ENCODE measurements at places on chromosomes 6 and 20. TPM values are rescaled to one million over a fixed set of nuclear protein-coding genes. Genes with fewer than 3 reads are reported as not detected.

The SIGLEC1 gene
- not detected for total RNA-seq

The APOM gene
- 3.0 TPM for total RNA-seq

The GMEB2 gene
- 17.4 TPM for total RNA-seq

The ESR1 gene
- 0.23 TPM for total RNA-seq

The RGS17 gene
- total RNA-seq: not detected

The SEMG1 gene
- not detected for total RNA-seq

The SLC17A2 gene
- total RNA-seq: not detected

The TRIM38 gene
- total RNA-seq: 24.9 TPM

The FAM209B gene
- 1.5 TPM for total RNA-seq

The RTN4IP1 gene
- 8.7 TPM for total RNA-seq

The FNDC11 gene
- total RNA-seq: 0.66 TPM

The MUC21 gene
- not detected for total RNA-seq

The FILIP1 gene
- total RNA-seq: not detected

The LY86 gene
- 4.6 TPM for total RNA-seq

The IL20RA gene
- total RNA-seq: not detected

The COL9A1 gene
- not detected for total RNA-seq

The CYB5R4 gene
- 31.2 TPM for total RNA-seq

The POLR1H gene
- 69.6 TPM for total RNA-seq

The CFB gene
- total RNA-seq: not detected

The COL19A1 gene
- total RNA-seq: 0.14 TPM

The GABRR1 gene
- total RNA-seq: not detected

The HFE gene
- total RNA-seq: 0.91 TPM

The HLA-DRA gene
- total RNA-seq: 88.4 TPM

The CSNK2B gene
- total RNA-seq: 229 TPM

Measured in T-helper 2 cell treated with Interferon-gamma antibody and Interleukin-4, amounts not matched to agents 100 ng/mL and 5 ng/mL, for 36 hours (primary cell).